Fibroblast of skin of left quadriceps (primary cell): ENCODE measurements at places on chromosomes 13 and 19.
A peak's percentile ranks its signal among the peaks of the same experiment; 100 is the strongest.

DNA sequence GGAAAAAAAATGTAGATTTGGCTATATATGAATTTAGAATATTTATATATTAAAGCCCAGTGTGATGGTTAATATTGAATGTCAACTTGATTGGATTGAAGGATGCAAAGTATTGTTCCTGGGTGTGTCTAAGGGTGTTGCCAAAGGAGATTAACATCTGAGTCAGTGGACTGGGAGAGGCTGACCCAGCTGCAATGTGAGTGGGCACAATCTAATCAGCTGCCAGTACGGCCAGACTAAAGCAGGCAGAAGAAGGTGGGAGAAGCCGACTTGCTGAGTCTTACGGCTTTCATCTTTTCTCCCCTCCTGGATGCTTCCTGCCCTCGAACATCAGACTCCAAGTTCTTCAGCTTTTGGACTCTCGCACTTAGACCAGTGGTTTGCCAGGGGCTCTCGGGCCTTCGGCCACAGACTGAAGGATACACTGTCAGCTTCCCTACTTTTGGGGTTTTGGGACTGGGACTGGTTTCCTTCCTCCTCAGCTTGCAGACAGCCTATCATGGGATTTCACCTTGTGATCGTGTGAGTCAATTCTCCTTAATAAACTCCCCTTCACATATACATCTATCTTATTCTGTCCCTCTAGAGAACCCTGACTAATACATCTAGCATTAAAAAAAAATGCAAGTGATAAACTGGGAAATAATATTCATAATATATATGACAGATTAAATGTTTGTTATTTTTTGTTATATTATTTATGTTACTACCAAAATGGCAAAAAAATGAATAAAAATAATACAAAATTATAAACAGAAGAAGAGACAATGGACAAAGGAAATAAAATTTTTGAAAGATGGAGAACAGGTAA is 122.4 kb downstream of the DLEU7 start:
- DNase-seq = no peak

DNA sequence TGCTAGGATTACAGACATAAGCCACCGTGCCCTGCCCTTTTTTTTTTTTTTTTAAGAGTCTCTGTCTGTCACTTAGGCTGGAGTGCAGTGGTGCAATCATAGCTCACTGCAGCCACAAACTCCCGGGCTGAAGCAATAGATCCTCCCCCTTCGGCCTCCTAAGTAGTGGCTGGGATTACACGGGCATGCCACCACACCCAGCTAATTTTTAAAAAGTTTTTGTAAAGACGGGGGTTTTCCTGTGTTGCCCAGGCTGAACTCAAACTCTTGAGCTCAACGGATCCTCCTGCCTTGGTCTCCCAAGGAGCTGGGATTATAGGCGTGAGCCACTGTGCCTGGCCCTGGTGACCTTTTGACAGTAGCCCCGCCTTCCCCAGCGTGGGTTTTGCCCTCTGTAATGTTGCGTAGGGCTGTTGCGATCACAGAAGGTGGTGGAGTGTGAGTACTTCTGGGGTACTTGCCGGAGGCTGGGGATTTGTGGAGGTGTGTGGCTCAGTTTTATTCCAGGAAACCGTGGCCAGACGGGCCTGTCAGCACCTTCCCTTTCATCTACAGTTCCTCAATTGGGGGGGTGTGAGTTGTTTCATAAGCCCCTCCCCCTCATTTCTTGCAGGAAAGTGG is 11.6 kb upstream of the RETN start:
- DNase-seq = no peak

DNA sequence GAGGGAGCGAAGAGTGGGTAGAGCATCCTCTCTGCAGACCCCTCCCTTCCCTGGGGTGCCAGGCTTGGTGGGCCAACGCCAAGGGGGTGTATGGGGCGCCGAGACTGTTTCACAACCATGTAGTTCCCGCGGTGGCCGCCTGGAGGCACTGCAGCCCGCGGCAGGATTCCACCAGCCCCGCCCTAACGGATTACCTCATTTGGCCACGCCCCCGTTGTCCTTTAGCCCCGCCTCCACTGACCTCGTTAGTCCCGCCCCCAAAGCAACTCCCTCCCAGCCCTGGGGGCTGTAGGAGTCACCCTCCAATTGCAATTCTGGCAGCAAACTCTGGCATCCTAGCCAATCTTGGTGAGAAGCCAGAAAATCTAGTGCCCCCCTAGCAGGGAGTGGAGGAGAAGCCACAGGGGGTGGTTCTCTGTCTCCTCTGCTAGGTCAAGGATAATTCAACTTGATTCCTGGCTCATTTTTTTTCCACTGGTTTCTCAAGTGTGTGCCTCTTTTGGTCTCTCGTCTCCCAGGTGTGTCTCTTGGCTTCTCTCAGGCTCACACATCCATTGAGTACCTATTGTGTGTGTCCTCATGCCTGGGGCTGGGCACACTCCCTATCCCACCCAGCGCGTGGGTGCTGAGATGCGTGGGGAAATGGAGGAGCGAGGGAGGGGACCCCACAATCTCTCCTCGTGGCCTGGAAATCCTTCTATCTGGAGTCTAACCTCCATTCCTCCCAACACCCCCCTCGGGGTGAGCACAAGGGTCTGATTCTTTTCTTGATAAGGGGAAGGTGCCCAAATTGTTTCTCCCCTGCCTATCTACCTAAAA is 2.0 kb downstream of the OLFM2 start:
- peak; percentile 53 for DNase-seq

- no peak for DNase-seq
These were observed 40.5 kb upstream of the SLC15A1 start for GRCh38 chr13:98792785-98793495.

- DNase-seq = no peak
These were observed 45.3 kb downstream of the RGCC start for GRCh38 chr13:41502673-41503072.

DNA sequence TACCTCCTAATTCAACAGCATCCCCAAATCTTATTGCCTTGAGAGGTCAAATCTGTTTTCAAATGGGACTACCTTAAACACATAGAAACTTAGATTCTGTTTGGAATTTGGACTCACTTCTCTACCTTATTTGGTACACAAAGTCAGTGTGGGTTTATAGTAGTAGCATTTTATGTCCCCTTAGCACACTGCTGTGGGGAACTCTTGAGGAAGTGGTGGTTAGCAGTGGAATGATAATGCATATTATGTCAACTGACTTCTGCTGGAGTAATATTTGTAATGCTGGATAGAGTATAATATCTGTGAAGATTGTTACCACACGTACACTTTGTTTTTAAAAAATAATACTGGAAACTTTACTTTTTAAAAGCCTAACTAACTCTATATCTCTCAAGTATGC is 386.3 kb downstream of the NDFIP2 start:
- DNase-seq = peak; percentile 18

DNA sequence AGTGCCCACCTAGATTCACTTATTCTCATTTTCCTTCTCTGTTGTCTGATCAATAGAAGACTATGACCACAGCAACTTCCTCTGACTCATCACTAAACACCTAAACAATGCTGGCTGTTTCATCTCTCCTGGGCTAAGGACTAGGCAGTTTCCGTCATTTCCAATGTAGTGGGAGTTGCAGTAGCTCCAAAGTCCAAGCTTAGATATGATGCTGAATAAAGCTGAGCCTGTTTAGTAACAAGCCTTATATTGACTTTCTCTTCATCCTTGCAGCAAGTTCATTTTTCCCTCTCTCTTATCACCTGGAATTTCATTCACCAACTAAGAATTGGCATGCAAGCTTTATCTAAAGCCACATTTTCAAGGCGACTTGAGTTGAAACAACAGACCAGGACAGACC is 53.5 kb upstream of the PCDH9 start:
- no peak for DNase-seq

DNA sequence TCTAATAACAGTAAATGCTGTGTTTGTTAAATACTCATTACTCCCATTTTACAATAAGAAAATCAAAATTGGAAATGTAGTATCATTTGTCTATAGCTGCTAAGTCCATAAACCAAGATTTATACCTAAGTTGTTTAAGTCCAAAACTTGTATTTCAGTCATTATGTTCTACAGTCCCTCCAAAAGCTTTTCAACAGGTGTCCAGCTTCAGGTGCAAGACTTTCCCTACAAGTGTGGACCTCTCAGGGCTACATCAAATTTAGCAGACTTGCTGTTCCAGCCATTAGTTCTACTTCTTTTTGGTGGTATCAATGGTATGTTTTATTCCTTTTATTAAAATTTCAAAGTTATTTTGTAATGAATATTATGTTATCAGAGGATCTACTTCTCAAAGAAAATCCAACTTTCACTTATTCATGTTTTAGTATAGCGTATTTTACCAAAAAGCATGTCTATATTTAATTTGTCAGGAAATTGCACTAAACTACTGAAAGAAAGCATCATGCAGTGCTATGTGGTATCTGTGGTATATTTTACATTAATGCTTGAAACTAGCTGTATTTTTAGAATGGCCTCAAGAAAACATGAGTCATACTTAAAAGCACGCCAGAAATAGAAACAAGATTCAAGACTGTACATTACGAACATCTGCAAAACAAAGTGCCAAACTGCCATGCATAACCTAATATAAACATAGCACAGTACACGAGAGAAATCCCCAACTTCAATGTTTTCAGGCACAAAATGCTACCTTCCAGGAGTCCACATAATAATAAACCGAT is 44.5 kb downstream of the VWA8 start:
- peak; percentile 83 for DNase-seq

- no peak for DNase-seq
These were observed 977 bp downstream of the IRGQ start for GRCh38 chr19:43594710-43595604.

DNA sequence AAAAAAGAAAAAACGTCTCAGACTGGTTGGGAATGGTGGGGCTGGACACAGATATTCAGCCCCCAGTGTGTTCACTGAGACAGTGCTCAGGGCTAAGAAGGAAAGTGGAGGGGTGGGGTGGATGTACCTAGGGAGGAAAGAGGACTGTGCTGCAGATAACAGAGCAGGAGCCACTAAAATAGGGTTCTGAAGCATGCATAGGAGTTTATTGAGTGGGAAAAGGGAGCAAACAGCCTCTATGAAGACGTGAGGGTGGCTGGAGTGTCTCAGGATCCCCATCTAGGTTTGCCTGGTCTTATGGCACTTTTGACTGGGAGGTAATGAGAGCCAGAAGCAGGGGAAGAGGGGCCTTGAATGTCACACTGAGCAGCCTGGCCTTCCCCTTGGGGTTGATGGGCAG is 3.4 kb downstream of the MEGF8 start:
- no peak for DNase-seq

GRCh38 chr19:45817010-45817724 is 2.1 kb upstream of the RSPH6A start:
- peak; percentile 82 for DNase-seq

- DNase-seq = no peak
These were observed 28.5 kb downstream of the UPF1 start for GRCh38 chr19:18860302-18860700.

DNA sequence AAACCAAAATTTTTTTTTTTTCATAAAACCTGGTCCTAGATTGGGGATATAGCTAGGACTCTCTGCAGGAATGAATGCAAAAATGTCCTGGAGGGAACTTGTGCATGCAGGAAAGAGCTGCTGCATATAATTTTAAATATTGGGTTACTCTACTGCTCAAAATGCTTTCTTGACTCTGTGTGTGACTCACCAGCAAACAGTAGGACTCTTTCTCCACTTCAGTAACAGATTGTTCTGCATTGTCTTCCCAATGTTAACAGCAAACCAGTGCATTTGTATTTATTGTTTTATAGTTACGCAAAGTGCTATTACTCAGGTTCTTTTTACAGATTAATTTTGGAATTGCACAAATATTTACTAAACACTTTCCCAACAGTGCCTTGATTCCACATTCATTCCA is 163.7 kb upstream of the KL start:
- no peak for DNase-seq

GRCh38 chr19:53246498-53246897 is 8.2 kb downstream of the ZNF677 start:
- DNase-seq = no peak

DNA sequence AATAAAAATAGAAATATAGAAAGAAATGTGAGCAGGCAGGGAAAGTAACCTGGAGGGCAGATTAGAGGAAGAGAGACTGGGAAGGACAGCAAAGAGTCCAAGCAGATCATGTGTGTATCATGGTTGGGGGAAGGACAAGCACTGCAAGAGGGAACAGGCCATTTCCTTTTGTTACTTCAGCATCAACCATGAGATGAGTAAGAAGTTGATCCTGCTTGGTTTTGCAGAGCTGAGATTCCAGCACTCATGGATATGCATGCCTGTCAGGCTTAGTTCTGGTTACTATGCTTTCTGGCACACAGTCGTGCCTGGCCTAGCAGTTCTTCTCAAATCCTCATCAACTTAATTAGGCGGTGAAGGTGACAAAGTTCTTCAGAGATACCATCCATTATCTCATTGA is 18.1 kb downstream of the NALCN start:
- DNase-seq = peak; percentile 28

- DNase-seq = no peak
These were observed 97.5 kb upstream of the FBXL3 start for GRCh38 chr13:77124423-77124822.

DNA sequence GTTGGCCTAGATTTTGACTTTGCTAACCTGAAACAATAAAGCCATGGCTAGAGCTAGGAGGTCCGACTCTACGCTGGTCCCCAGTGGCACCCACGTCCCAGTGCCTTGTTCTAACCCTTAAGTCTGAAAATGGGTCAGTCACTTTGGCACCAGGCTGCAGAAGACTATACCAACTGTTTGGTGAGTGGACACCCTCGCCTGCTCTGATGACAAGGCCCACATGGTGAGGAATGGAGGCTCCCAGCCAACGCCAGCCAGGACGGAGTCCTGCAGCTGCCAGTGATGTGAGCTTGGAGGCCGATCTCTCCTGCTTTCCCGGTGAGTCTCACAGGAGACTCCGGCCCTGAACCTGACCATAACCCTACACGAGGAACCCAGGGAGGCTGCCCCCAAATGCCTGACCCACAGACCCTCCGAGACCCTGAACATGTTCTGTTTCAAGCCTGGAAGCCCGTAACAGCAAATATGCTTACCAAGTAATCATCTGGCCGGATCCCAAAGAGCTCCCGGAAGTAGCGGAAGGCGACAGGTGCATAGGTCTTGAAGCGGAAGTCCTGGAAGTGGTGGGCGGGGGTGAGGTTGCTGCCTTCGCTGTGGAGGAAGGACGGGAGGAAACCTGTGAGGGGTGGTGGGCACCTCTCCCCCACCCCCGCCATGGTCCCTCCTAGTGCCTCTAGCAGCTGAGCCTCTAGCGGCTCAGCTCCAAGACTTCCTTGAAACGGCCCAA is 34.1 kb upstream of the CACTIN start:
- DNase-seq = no peak

GRCh38 chr13:76027131-76027530 is 391.0 kb downstream of the LMO7 start:
- no peak for DNase-seq

GRCh38 chr19:16113727-16114126 is 2.0 kb downstream of the RAB8A start:
- no peak for DNase-seq

DNA sequence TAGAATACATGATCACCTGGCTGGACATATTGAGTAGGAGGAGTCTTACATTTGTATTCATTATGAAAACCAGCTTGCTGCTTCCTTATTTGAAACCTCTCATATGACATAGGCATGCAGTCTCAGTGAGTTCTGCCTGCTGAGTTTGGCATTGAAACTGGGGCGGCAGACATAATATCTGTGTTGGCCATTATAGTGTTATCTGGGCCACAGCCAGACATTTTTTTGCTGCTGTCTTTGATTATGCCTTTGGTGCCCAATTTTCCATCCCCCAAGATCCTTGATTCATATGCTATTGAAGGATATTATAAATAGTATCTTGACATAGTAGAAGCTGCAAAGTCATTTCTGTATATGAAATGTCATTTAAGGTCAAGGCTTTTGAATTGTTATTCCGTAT is 15.8 kb downstream of the FREM2 start:
- no peak for DNase-seq

GRCh38 chr19:55350620-55351315 is 3.8 kb downstream of the COX6B2 start:
- DNase-seq = no peak
